Left hindlimb (tissue), 1 donor: ENCODE measurements at places on chromosomes 11 and 22.

GRCh38 chr11:2480874-2481220, 36.0 kb downstream of the KCNQ1 start:
- no peak for DNase-seq

GRCh38 chr11:116171271-116172140, 601.3 kb downstream of the BUD13 start:
- DNase-seq = no peak

DNA sequence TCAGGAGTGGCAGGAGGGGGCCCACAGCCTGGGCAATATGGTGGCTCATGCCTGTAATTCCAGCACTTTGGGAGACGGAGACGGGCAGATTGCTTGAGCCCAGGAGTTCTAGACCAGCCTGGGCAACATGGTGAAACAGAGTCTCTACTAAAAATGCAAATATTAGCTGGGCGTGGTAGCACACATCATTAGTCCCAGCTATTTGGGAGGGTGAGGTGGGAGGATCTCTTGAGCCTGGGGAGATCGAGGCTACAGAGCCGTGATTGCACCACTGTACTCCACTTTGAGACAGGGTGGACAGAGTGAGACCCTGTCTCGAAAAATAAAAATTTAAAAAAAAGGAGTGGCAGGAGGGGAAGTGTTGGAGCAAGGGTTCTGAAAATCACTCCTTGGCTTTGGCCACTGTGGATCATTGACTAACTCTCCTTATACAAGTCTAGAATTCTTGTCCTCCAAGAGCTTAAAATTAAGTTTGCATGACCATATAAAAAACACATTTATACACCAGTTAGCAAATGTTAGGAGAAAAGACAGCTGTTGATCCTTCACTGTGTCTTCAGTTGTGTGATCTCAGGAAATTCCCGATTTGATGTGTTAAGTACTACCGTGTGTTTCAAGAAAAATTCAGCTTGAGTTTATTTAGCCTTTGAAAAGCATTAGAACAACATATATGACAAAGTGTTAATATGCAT, 2.3 kb upstream of the WEE1 start:
- no peak for DNase-seq

- no peak for DNase-seq
These were observed 145.6 kb downstream of the WNT7B start for GRCh38 chr22:45831394-45831793.

- no peak for DNase-seq
These were observed 591.2 kb downstream of the INSC start for GRCh38 chr11:15705891-15706290.

GRCh38 chr11:21142007-21142406, 472.6 kb downstream of the NELL1 start:
- DNase-seq = no peak

DNA sequence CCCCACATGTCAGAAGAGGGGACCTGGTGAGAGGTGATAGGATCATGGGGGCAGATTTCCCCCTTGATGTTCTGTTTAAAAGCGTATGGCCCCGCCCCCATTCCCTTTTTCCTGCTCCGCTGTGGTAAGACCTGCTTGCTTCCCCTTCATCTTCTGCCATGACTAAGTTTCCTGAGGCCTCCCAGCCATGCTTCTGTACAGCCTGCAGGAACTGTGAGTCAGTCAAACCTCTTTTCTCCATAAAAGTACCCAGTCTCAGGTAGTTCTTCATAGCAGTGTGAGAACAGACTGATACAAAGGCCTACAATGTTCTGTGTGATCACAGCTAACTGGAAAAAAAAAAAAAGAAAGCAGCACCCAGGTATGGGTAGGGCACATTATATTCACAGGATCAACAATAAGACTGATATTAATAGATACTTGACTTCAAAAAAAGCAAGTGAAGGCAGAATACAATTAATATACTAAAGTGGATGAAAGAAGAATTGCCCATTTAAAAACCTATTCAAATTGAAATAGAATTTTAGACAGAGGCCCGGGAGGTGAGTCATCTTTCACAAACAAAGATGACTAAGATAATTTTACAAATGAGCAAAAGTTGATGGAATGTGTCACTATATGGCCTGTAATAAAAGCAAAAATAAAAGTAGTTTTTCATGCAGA, 1.7 kb upstream of the OR52K1 start:
- no peak for DNase-seq

GRCh38 chr11:124762105-124762623, at the start of gene ESAM:
ESAM (minus strand) TSS chr11:124762290; CDS start chr11:124762154, 136 bp downstream.
- peak; percentile 33 for DNase-seq

- DNase-seq = no peak
These were observed 9.9 kb downstream of the LSP1 start for GRCh38 chr11:1862588-1863351.

- no peak for DNase-seq
These were observed 60.4 kb downstream of the KCNC1 start for GRCh38 chr11:17794981-17795380.

- DNase-seq = no peak
These were observed 75.2 kb downstream of the ISX start for GRCh38 chr22:35140879-35141745.

DNA sequence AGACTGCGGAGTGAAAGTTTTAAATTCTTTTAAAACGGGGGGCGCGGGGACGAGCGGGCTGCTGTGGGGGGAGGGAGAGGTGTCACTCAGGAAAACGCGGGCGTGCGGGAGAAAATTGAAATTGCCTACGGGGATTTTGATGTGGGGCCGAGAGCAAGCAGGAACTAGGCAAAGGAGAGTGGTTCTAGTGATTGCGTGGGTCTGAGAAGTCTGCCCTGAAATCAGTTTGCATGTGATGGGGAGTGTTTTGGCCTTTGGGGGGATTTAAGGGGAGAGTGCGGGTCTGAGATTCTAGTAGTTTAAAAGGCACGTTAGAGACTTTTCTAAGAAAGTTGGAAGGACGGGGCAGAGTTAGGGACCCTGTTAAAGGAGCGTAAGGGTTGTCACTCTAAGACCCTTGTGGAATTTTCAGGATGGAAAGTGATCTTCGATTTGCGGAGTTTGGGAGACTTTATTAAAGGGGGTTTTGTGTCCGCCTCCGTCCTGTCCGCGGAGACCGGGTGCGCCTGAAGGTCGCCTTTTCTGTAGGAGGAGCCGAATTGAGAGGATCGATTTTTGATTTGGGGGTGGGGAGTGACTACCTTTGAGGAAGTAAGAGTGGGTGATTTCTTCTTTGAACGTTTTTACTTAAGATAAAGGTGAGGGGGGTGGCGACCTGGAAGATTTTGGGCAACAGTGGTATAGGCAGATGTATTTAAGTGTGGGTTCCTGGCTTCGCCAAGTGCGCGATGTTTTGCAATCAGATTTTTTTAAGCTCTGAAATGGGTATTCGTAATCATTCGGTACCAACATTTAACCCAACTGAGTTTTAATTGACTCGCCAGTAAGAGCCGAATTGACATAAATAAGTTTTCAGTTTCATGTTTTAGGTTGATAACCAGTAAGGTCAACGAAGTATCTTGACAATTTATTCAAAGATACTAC, 1.1 kb downstream of the EED start:
- peak; percentile 31 for DNase-seq
